IMR-90 (cell line): ENCODE measurements at places on chromosomes 7 and 10.

DNA sequence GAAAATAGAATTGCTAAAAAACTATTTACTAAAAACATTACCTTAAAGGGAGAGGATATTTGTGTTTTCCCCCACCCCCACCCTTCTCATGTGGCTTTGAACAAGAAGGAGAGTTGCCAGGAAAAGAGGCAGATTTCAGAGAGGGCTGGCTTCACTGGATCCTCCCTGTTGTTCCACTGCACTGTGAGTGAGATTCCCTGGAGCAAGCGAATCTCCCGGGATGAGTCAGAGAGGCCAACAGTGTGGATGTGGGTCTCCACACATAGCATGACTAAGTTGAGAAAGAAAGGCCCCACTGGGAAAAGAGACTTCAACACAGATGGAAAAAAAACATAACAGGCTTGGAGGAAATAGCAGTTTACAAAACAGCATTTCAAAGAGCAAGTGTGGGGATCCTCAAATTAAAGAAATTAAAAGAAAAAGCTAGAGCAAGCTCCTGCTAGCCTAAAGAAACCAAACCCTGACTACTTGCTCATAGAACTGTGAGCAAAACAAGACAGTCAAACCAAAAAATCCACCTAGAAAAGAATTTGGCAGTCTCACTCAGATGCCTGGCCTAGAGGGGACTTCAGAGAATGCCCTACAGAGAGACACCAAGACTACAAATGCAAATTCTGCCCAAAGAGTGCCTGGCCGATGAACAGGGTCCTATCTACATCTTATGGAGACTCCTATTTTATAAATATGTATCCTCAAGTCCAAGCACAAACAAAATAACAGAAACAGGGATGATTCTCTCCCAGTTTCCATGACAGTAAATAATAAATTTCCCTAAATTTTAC lies 3.4 kb downstream of the CAV1 start:
- DNase-seq: peak; percentile 97

DNA sequence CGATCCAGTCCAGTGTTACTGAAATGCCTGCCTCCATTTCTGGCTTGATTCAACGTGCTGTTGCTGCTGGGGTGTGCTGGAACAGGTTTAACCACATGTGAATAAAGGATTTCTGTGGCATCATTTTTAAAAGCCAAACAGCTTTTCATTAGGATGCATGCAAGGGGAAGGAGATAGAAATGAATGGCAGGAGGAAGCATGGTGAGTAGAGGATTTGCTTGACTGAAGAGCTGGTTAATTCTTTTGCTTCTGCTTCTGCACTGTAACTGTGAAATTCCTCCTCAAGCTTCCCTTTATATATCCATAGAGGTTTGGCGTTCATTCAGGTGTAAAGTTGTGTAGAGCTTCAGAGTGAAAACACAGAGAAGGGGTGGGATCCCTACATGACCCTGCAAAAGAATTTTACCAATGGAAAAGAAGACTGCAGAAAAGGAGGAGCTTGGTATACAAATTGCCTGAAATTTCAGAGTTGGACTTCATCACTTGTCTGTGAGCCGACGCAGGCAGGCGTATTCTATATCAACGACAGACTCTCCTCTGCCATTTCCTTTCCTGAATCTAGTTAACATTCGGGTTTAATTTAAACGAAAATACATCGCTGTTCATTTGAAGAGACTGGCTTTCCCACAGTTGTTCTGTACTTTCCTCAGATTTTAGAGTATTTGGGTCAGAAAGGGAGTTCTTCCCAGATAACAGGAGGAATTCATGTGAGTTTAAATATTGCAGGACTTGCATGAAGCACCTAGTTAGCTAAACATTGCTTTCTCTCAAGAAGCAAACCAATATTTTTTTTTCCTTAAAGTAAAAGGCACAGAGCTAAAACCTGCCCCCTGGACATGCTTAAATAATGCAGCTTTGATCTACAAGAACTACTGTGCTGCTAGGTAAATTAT lies at the start of gene SOSTDC1:
SOSTDC1 (minus strand) TSS at position 270 of the 893 bp plus-strand sequence; CDS start at position 200, 70 bp downstream.
- DNase-seq: no peak

GRCh38 chr10:36789974-36790373 lies 335.4 kb upstream of the ANKRD30A start:
- DNase-seq: no peak

GRCh38 chr7:155745737-155746136 lies 66.5 kb downstream of the SHH start:
- DNase-seq: no peak

- DNase-seq: no peak
These were observed 12.6 kb upstream of the AOAH start for GRCh38 chr7:36736899-36737211.

GRCh38 chr7:95662987-95663386 lies 66.7 kb upstream of the PDK4 start:
- no peak for DNase-seq

GRCh38 chr7:139767561-139767982 lies 10.2 kb downstream of the HIPK2 start:
- DNase-seq: no peak
